Activated CD8-positive, alpha-beta T cell treated with anti-CD3 and anti-CD28 coated beads for 36 hours (primary cell): ENCODE measurements at places on chromosomes 4 and X. TPM values are rescaled to one million over a fixed set of nuclear protein-coding genes. Genes with fewer than 3 reads are reported as not detected.

Gene RPL10
- total RNA-seq = 3,574 TPM

Gene GLUD2
- total RNA-seq = 0.81 TPM

Gene PPARGC1A
- not detected for total RNA-seq

Gene LPAR4
- not detected for total RNA-seq

Gene ZRSR2
- 14.7 TPM for total RNA-seq

DNA sequence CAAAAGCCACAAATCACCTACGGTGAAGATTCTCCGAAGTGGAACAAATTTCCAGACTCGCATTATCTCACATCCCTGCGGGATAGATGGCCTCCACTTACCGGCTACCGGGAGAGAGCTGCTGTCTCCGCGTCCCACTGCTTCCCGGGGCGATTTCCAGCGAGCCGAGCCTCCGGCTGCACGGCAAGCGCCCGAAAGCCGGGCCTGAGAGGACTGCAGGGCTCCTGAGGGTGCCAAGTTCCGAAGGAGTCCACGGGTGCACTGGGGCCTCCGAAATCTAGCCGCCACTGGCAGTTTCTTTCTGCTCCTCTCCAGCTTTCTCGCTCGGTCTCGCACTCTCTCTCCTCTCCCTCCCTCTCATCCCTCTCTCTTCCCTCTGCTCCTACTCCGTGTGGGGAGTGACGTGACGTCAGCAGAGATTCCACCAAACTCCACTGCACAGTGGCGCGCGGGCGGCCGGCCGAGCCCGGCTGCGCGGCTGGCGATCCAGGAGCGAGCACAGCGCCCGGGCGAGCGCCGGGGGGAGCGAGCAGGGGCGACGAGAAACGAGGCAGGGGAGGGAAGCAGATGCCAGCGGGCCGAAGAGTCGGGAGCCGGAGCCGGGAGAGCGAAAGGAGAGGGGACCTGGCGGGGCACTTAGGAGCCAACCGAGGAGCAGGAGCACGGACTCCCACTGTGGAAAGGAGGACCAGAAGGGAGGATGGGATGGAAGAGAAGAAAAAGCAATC, 14.0 kb upstream of the PITX2 start:
- no peak overlapping the region for H3K27ac ChIP-seq
- peaks cover 4% of the 10 kb centered on the region for H3K36me3 ChIP-seq
- H3K27me3 ChIP-seq = peaks cover 86% of the 10 kb centered on the region
- no peak for DNase-seq

- H3K27ac ChIP-seq = no peak overlapping the region
- peaks cover 9% of the 10 kb centered on the region for H3K4me1 ChIP-seq
- DNase-seq = no peak
- H3K36me3 ChIP-seq = peaks cover 42% of the 10 kb centered on the region
Measured at GRCh38 chr4:2824836-2825381, 18.7 kb upstream of the ADD1 start.

DNA sequence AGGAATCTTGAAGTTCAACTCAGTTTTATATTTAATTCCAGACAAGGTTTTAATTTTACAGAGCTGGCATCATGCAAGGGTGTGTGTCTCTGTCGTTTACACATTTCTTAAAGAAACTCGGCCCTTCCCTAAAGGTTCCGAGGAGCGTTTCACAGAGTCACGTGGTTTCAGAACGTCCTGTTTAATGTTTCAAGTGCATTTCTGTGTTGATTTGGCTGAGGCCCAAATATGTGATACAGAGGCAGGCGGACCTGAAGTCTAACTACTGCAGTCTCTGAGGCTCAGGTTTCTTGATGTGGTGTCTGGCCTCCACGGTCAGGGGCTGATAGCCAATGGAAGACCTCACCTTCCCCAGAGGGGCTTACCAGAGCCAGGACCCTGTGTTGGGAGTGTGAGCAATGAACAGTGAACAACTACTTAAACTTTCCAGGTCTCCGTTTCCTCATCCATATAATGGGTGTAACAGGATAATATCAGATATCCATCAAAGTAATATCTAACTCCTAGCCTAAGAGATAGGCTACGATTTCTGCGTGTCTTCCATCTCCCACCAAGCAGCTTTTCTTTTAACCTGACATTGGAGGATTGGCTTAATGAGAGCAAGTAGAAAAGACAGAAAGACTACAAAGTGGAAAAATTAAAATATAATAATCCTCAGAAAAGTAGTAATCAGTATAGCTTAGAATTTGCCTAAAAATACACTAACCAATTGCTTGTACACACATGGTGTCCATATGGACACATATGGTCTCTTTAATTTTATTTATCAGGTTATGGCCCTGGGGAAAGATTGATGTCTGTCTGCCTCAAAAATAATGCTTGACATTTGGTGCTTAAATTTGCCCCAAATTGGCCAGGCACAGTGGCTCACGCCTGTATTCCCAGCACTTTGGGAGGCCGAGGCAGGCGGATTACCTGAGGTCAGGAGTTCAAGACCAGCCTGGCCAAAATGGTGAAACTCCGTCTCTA, 50.0 kb upstream of the TRIM2 start:
- DNase-seq = peak; percentile 43
- H3K27ac ChIP-seq = peak overlapping the region; percentile 27
- peaks cover 48% of the 10 kb centered on the region for H3K4me1 ChIP-seq
- no peaks in the 10 kb centered on the region for H3K36me3 ChIP-seq
- H3K27me3 ChIP-seq = peaks cover 24% of the 10 kb centered on the region

DNA sequence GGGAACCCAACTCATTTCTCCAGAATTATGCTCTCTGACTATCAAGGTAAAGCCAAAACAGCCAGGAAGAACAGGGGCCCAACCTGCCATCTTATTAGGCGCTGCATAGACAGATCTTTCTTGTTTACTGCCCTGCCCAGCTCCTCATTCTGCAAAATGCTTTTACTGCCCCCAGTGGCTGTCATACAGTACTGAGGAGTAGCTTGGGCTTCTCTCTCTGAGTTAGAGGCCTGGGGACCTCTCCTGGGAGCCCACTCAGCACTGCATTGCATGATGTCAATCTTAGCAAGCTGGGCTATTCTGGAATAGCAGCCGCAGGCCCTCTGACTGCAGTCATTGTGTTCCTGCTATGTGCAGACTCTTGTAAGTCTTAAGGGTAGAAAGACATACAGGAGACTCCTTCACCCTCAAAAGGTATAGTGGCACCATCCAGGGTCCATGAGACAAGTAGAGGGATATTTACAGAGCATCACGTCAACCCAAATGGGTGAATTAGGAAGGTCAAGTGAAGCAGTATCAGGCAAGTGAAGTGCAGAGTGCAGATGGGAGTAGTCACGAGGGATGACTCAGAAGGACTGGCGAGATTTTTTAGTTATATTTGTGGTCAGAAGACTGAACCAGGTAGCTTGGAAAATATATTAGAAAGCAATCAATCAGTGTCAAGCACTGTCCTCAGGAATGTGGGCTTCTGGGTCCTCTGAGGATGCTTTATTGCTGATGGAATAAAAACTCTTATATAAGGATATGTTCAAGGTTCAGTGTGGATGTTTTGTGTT, 294.1 kb upstream of the SFRP2 start:
- H3K27me3 ChIP-seq = peaks cover 9% of the 10 kb centered on the region
- H3K36me3 ChIP-seq = no peaks in the 10 kb centered on the region
- no peaks in the 10 kb centered on the region for H3K4me1 ChIP-seq

- no peak overlapping the region for H3K27ac ChIP-seq
- no peaks in the 10 kb centered on the region for H3K27me3 ChIP-seq
- no peak overlapping the region for H3K4me3 ChIP-seq
- H3K36me3 ChIP-seq = no peaks in the 10 kb centered on the region
Measured at GRCh38 chrX:114717921-114718320, 134.0 kb downstream of the HTR2C start.

- no peak overlapping the region for H3K27ac ChIP-seq
- peaks cover 9% of the 10 kb centered on the region for H3K4me1 ChIP-seq
- no peak for DNase-seq
- H3K27me3 ChIP-seq = peaks cover 24% of the 10 kb centered on the region
- no peaks in the 10 kb centered on the region for H3K36me3 ChIP-seq
- peak overlapping the region; percentile 23 for H3K4me3 ChIP-seq
Measured at GRCh38 chr4:68272380-68272779, 26.9 kb upstream of the TMPRSS11B start.

- H3K36me3 ChIP-seq = no peaks in the 10 kb centered on the region
- no peak overlapping the region for H3K27ac ChIP-seq
- DNase-seq = no peak
- no peaks in the 10 kb centered on the region for H3K4me1 ChIP-seq
Measured at GRCh38 chrX:20727447-20727846, 460.7 kb upstream of the RPS6KA3 start.

- H3K4me1 ChIP-seq = peaks cover 3% of the 10 kb centered on the region
- H3K4me3 ChIP-seq = no peak overlapping the region
- no peaks in the 10 kb centered on the region for H3K36me3 ChIP-seq
Measured at GRCh38 chrX:102517326-102517725, 787 bp upstream of the TMSB15A start.

DNA sequence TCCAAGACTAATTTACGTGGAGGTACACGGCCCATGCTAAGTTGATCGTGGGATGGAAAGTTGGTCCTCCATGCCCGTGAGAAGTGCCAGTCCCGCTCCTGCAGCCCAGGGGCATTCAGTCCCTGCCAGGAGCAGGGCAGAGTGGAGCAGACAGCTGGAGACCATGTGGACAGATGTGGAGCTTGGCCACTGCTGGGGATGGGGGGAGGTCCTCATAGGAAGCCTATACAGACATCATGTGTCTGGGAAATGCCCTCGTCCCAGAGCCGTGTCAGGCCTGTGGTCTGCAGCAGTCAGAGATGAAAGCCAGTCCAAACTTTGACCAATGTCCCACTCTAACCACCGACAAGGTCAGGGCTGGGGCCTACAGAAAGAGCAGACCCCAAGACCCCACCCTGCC, 118.4 kb downstream of the CPZ start:
- H3K27me3 ChIP-seq = no peaks in the 10 kb centered on the region
- no peaks in the 10 kb centered on the region for H3K36me3 ChIP-seq
- no peaks in the 10 kb centered on the region for H3K4me1 ChIP-seq
- no peak overlapping the region for H3K27ac ChIP-seq

DNA sequence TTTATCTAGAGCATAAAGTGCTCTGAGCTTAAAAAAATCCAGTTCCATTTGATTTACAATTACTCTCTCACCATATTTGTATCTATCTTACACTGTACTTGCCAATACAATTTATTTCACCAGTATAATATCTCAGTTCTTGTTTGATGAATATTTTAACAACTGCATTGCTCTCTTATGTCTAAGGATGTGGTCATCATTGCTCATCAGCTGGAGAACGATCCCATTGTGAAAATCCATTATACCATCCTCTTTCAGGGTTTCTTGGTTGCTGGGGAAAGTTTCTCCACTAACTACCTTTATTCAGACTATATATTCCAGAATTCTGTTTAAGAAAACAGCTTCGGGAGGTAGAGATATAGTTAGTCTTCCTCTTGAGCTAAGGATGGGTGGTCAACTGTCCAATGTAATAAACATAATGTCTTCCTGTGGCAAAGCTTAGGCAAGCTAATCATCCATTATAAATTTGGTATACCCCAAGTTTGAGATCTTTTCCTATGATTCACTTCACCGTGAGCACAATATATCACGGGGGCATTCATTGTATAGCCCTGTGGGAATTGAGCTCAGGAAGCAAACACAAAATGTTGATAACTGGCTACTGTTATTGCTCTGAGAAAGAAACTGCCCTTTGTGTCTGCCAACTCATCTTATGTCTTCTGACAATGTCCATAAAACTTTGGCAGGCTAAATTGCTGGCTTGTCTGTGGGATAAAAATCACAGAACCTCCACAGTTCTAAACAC, 2361.9 kb downstream of the ARAP2 start:
- no peak overlapping the region for H3K4me3 ChIP-seq
- H3K4me1 ChIP-seq = no peaks in the 10 kb centered on the region
- H3K27ac ChIP-seq = no peak overlapping the region
- no peaks in the 10 kb centered on the region for H3K27me3 ChIP-seq
- no peak for DNase-seq

DNA sequence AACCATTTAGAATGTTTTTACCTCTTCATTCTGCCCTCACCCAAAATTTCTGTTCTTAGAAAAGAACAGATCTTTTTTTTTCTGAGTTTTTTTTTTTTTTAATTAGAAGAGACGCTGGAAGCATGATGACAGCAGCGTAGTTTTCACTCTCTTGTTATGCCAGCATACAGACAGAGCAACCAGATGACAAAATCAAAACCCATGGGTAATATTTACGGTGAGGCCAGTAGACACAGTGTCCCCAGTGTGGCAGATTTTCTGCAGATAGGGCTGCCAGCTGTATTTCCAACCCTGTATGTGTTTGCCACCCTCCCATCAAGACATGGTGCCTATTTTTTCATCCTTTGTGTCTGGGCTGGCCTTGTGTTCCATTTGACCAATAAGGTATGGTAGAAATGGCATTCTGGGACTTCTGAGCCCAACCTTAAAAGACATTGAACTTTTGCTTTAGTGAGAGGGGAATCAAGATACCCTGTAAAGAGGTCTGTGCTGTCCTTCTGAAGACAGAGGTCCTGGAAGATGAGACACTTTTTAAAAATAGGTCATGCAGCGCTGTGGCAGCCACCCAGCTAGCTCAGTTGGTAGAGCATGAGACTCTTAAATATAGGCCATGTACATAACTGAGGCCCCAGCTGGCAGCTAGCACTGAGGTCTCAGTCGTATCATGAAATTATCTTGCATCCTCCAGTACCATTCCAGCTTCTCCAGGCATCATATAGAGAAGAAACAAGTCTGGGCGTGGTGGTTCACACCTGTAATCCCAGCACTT, 6.7 kb upstream of the ZNF41 start:
- H3K27me3 ChIP-seq = no peaks in the 10 kb centered on the region
- H3K36me3 ChIP-seq = no peaks in the 10 kb centered on the region
- no peak overlapping the region for H3K4me3 ChIP-seq
- H3K27ac ChIP-seq = no peak overlapping the region

- no peak for DNase-seq
- no peaks in the 10 kb centered on the region for H3K4me1 ChIP-seq
- no peak overlapping the region for H3K27ac ChIP-seq
- H3K36me3 ChIP-seq = no peaks in the 10 kb centered on the region
- H3K27me3 ChIP-seq = peaks cover 4% of the 10 kb centered on the region
Measured at GRCh38 chr4:185566972-185567371, 31.7 kb upstream of the PDLIM3 start.

GRCh38 chr4:95439896-95440295, 108.9 kb downstream of the UNC5C start:
- H3K4me3 ChIP-seq = no peak overlapping the region
- H3K36me3 ChIP-seq = no peaks in the 10 kb centered on the region
- H3K4me1 ChIP-seq = no peaks in the 10 kb centered on the region
- H3K27ac ChIP-seq = no peak overlapping the region
- no peak for DNase-seq

DNA sequence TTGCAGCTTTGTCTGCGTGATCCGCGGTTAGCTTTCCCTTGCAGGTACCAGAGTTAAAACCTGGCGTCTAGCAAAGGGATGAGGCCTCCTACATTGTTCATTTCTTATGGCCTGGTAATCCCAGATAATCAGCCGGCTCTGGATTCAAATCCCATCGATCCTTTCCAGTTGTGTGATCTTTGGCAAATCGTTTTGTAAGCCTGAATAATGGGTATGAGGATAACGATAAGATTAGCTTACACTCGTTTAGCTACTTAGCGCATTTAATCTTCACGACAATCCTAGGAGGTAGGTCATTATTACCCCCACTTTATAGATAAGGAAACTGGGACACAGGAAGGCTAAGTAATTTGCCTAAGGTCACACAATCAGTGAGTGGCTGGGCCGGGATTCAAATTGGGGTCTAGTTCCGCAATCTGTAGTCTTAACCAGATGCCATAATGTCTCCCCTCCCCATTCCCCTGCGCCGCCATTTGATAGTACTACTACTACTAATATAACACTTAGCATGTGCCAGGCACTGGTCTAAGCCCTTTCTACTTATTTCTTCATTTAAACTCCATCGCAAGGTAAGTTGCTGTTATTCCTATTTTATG, 1.7 kb upstream of the UBA1 start:
- H3K27me3 ChIP-seq = no peaks in the 10 kb centered on the region
- H3K27ac ChIP-seq = peak overlapping the region; percentile 95
- DNase-seq = no peak
- H3K36me3 ChIP-seq = peaks cover 36% of the 10 kb centered on the region
- H3K4me1 ChIP-seq = peaks cover 46% of the 10 kb centered on the region
- H3K4me3 ChIP-seq = peak overlapping the region; percentile 91
